ENCODE measurements at places on chromosomes 3 and 15.

- no peak for DNase-seq
Measured at GRCh38 chr3:111692593-111693552, 97.7 kb upstream of the ZBED2 start.

GRCh38 chr3:128844502-128844901 is 34.9 kb upstream of the ACAD9 start:
- no peak for DNase-seq

- DNase-seq, result no peak
Measured at GRCh38 chr3:118991775-118992174, 42.9 kb downstream of the IGSF11 start.

- DNase-seq, result no peak
Measured at GRCh38 chr15:76663529-76663928, 241.6 kb downstream of the SCAPER start.

DNA sequence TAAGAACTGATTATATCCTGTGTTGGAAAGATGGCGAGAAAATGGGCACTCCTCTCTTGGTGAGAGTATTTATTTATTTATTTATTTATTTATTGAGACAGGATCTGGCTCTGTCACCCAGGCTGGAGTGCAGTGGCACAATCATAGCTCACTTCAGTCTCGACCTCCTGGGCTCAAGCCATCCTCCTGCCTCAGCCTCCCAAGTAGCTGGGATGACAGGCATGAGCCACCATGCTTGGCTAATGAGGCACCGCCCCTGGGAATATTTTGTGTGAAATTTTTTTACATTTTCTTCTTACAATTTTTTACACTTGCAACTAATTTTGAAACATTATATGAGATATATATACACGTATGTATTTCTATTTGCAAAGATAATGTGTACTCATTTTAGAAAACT is 150.5 kb upstream of the PRR20G start:
- DNase-seq, result no peak

DNA sequence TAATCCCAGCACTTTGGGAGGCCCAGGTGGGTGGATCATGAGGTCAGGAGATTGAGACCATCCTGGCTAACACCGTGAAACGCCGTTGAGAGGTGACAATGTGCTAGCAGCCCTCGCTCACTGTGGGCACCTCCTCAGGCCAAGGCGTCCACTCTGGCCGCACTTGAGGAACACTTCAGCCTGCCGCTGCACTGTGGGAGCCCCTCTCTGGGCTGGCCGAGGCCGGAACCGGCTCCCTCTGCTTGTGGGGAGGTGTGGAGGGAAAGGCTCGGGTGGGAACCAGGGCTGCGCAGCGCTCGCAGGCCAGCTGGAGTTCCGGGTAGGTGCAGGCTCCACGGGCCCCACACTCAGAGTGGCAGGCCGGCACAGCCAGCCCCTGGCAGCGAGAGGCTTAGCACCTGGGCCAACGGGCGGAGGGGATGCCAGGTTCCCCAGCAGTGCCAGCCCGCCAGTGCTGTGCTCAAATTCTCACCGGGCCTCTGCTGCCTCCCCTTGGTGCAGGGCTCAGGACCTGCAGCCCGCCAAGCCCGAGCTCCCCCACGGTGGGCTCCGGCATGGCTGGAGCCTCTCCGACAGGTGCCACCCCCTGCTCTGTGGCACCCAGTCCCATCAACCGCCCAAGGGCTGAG is 253.6 kb downstream of the CNTN4 start:
- DNase-seq, result no peak

- no peak for DNase-seq
Measured at GRCh38 chr3:359672-360071, 163.1 kb downstream of the CHL1 start.

DNA sequence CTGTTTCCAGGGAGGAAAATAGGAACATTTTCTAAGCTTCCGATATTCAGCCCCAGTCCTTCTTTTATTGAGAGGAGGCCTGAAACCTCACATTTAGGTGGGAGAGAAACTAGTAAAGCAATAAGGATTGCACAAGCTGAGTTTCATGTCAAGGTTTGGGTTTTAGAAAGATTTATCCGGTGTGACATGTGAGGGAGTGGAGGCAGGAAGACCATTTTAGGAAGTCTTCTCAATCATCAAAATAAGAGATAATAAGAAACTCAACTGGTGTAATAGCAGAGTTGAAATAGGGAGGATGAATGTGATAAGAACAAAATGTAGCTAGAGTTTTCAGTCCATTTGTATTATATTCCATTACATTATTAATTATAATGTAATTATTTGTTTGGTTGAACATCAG is 27.7 kb upstream of the CLDN16 start:
- DNase-seq, result no peak

- no peak for DNase-seq
Measured at GRCh38 chr3:23096041-23096440, 107.1 kb upstream of the UBE2E2 start.

DNA sequence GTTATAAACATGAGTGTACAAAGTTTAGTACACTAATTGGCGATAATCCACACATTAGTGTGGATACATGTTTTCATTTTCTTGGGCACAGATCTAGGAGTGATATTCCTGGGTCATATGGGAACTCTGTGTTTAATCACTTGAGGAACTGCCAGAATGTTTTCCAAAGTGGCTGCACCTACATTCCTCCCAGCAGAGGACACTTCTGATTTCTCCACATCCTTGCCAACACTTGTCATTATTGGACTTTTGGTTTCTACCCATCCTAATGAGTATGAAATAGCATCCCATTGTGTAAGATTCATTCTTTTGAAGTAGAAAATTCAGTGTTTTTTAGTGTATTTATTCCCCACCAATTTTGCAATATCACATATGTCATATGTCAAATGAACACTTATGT is 53.6 kb downstream of the CFAP92 start:
- DNase-seq, result no peak

GRCh38 chr3:173502983-173503568 is 105.5 kb downstream of the NLGN1 start:
- DNase-seq, result no peak

- DNase-seq, result no peak
Measured at GRCh38 chr3:105931500-105931899, 62.7 kb upstream of the CBLB start.

DNA sequence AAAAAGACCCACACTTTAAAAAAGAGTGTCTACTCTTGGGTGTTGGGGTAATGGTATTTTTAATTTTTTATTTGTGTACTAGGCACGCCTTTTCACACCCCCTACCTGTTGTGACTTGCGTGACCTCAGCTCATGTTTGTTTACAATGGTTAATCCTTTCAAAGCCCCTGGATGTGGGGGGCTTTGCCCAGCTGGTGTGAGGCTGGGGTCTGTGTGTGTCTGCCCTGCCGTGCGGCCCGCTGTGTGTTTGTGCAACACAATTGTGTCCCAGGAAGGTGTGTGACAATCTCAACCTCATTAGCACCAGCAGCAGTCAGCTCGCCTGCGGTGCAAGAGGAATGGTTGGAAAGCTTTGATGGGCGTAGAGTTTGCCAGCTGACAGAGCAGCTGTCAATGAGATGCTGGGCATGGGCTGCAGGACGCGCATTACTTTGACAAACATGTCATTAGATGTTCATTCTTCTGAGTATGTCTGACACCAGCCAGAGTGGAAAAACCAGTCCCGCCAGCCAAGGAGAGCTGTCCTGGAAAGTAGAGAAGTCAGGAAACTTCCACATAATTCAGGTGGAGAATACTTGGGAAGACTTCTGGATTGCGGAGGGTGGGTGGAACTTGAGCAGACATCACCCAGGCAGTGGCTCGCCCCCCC is 9.6 kb downstream of the LRRK1 start:
- no peak for DNase-seq

DNA sequence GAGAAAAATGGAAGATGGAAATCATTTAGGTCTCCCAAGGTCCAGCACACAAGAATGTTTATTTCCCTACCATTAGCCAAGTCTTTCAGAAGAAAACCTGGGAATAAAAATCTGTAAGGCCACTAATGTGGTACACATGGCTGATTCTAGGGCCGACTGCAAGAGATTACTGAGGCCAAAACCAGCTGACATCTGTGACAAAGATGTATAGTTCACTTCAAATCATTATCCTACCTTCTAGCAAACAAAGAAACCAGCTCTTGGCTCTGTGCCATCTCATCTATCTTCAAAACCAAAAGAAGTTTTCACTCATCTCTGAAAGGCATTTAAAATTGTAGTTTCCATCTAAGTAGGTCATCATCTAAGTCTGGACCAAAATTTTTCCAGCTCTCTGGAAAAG is 43.9 kb downstream of the ERC2 start:
- DNase-seq, result no peak

DNA sequence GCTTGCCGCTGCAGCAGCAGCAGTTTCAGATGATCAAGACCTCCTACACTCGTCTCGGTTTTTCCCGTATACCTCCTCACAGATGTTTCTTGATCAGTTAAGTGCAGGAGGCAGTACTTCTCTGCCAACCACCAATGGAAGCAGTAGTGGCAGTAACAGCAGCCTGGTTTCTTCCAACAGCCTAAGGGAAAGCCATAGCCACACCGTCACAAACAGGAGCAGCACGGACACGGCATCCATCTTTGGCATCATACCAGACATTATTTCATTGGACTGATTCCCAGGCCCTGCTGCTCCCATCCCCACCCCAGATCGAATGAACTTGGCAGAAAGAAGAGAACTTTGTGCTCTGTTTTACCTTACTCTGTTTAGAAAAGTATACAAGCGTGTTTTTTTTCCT is 17.6 kb downstream of the CALML4 start:
- DNase-seq, result no peak

GRCh38 chr3:126487151-126487771 is 11.6 kb upstream of the ZXDC start:
- no peak for DNase-seq

DNA sequence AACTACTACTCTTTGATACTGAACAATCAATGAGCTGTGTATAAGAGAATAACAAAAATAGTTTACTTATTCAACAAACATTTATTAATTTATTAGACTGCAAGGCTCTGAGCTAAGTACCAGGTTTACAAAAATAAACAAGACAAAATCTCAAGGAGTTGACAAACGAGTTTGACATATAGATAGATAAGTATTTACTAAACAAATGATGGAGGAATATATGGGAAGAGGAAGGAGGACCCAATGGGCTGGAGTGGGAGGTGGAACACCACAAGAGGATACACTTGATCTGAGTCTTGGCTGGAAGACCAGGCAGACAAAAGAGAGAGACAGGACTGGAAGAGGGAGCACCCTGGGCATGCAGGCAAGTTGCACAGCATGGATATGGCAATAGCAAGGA is 47.5 kb upstream of the FSIP1 start:
- no peak for DNase-seq

DNA sequence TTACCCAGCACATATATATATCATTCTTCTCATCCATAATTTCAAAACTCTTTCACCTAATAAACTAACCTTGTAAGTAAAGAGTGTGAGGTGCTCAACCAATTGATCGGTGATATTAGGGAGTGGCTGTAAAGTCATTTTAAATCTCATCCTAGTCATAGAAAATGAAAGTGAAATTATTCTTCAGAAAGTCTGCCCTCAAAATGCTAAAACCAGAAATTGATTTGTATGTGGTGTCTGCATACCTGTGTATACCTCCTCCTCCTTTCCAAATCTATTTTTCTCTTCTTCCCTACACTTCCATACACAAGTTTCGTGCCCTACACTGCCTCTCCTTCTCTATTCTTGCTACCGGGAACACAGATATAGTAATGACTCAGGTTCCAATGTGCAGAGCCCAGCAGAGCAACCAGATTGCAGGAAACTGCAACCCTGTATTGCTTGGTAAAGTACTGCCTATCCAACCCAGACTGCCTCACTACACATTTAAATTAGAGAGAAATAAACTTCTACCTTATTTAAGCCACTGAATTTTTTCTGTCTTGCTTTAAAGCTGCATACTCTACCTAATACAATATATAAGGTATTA is 7.4 kb upstream of the TBC1D5 start:
- DNase-seq, result no peak

- no peak for DNase-seq
Measured at GRCh38 chr3:179958759-179959158, 78.0 kb downstream of the PEX5L start.

DNA sequence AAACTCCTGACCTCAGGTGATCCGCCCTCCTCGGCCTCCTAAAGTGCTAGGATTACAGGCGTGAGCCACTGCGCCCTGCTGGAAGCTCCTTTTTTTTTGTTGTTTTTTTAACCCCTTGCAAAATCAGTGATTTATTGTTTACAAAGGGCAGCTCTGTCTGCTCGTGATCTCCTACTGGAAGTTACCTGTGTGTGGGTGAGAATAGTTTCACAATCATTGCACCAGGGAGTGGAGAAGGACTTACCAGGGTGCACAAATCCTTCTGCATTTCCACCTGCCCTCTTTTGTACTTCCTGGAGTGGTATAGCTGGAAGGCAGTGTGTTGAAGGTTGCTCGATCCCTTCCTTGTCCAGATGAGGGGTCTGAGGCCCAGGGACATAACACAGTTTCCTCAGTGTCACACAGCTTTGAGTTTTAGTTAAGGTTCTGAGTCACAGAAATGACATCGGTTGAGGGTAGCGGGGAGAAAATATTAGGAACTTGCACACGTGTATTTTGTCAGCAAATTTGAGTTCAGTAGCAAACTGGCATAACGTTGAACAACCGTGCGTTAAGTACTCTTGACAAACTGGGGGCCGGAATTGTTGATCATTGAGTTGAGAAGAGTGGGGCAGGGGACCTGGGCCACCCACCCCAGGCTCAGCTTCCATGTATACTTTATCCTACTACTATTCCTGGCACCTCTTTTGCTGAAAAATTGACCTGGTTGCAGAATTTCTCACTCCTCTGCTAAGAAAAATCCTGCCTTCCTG is 11.3 kb upstream of the TRAK1 start:
- no peak for DNase-seq

GRCh38 chr15:96330450-96331143 is at the start of gene NR2F2:
Gene NR2F2 (plus strand): TSS chr15:96330700. CDS start chr15:96332106, 1,406 bp downstream.
- DNase-seq, result no peak

DNA sequence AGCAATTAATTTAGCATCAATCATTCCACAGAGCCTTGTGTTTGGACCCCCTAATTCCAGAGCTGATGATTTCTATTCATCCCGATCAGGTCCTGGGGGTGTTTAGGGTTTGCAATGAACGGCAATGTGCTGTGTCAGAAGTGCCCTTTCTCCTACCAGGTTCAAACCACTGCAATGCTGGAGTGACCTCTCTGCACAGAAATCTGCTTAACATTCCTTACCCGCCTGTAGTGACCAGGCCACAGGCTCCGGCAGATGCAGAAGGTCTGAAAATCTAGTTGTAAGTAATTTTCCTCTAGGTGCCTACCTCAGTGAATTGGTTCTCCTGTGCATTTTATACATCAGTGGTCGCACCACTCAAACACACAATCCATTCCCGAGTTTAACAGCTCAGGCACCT is 725.3 kb upstream of the CFAP20DC start:
- DNase-seq, result no peak

DNA sequence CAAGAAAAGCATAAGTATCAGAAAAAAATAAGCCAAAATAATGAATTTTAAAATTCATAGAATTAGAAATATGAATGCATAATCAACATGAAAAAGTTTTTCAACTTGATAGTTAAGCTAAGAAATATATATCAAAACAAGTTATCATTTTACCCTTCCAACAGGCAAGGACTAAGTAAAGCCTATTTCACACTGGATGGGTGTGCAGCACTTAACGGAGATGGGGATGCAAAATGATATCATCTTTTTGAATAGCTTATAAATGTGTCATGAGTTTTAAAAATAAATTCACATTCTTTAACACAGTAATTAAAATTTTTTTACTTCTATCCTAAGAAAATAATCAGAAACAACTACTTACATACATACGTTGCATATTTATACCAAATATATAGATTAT is 20.9 kb downstream of the PIK3R4 start:
- DNase-seq, result no peak

- no peak for DNase-seq
Measured at GRCh38 chr3:65448120-65448519, 590.6 kb downstream of the MAGI1 start.

- DNase-seq, result no peak
Measured at GRCh38 chr15:67011617-67012005, 53.8 kb upstream of the SMAD3 start.

GRCh38 chr15:80183886-80184285 is 31.1 kb downstream of the FAH start:
- DNase-seq, result no peak

Measured in activated CD4-positive, alpha-beta T cell treated with anti-CD3 and anti-CD28 coated beads for 4 hours (primary cell).